ENCODE measurements at places on chromosomes 7 and 10.

DNA sequence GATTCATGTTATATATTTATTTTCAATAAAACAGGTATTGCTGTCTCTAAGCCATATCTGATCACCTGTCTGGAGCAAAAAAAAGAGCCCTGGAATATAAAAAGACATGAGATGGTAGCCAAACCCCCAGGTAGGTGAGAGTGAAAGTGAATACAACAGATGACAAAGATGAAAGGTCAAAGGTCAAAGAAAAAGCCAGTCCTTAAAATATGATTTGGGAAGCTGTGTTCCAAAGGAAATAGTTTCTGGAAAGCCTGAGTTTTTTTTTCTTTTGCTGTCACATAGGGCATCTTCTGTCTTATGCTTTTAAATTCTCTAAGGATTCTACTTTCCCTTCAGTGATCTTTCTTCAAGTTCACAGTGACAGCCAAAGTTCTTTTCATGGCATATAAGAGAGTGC, 25.9 kb downstream of the ZNF107 start:
- no peak for DNase-seq

GRCh38 chr7:126657599-126658358, 595.0 kb downstream of the GRM8 start:
- no peak for DNase-seq

GRCh38 chr7:155234158-155234492, 63.6 kb upstream of the INSIG1 start:
- no peak for DNase-seq

DNA sequence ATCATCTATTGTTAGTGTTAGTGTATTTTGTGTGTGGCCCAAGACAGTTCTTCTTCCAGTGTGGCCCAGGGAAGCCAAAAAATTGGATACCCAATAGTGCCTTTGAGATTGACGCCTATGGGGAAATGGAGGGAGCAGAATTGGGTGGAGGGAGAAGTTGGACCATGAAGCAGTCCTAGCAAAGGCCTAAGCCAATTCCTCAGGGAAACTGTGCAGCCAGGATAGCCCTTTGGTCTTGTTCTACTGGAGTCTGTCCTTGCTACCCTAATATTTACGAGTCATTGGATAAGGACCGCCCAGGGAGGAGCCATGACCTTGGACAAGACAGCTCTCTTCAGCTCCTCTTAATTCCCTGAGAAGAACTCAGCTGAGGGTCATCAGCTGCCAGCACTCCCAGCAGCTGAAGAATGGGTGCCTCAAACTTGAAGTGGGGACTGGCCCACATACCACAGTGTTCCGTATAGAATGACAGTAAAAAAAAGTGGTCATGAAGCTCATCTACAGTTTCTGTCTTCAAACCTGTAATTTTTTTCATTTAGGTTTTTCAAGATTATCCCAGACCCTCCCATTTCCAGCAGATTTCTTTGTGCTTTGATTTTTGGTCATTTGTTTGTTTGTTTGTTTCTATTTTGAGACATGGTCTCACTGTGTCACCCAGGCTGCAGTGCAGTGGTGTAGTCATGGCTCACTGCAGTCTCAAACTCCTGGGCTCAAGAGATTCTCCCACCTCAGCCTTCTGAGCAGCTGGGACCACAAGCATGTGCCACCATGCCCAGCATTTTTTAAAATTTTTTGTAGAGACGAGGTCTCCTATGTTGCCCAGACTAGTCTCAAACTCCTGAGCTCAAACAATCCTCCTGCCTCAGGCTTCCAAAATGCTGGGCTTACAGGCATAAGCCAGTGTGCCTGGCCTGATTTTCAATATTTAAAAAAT, 81.2 kb downstream of the C1GALT1 start:
- DNase-seq, result no peak

DNA sequence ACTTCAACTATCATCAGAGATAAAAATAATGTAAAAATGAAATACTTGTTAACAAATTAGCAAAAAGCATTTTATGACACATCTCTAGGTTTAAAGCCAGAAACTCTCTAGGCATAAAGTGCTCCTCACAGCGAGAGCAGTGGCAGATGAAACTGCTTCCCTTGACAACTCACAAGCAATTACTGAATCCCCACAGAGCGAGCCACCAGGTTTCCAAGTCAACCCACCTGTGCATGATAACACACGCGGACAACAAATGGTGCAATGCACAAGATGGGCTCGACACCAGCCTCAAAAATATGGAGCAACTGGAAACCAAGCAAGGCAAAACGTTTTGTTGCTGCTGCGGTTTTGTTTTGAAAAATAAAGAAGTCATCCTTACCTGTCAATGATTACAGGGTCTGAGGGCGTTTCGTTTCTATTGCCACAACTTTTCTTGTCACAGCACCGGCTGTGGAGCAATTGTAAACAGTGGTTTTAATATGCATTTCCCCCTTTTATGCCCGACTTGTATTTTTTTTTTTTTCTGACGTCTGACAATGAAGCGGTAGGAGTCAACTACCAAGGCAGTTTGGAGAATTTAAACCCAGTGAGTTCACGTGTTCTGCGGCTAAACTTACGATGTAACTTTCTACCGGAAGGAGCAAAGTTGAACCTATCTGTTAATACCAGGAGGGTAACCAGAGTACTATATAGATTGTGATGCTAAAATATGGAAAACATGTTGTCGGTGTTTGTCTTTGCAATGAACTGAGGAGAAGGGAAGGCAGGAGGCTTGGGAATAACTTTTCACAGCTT, 7.0 kb downstream of the EBF3 start:
- no peak for DNase-seq

DNA sequence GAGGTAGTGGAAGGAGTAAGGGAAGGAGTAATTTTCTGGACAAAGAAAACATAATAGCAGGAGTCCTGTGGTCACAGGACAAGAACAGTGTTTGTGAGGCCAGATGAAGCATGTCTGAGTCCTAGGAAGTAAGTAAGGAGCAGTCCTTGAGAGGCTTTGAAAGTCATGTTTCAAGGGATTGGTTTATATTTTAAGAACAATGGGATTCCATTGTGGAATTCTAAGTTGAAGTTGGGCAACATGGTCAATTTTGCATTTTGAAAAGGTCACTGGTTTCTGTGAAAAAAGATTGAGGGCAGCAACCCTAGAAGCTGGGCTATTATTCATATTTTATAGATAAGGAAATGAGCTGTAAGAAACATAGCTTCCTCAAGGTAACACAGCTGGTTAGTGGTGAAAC, 10.8 kb upstream of the SLC25A28 start:
- DNase-seq, result no peak
